Activated CD4-positive, alpha-beta T cell treated with anti-CD3 and anti-CD28 coated beads for 24 hours (primary cell): ENCODE measurements at places on chromosomes 4 and X.

DNA sequence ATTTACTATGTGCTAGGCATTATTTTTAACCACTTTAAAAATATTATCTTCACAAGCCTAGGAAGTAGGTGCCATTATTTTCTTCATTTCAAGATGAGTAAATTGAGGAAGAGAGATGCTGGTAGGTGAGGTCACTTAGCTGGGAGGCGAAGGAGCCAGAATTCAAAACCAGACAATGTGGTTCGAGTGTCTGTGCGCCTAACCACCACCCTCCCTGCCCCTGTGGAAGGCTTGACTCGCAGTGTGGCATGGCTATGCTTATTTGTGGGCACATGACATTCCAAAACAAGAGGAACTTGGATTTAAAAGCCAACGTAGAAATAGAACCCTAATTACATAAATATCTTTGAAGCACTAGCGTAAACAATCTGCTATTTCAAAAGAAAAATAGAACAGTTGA, 226.6 kb upstream of the PITX2 start:
- no peak for DNase-seq

GRCh38 chr4:188008377-188008776, 12.8 kb downstream of the ZFP42 start:
- DNase-seq, result no peak

DNA sequence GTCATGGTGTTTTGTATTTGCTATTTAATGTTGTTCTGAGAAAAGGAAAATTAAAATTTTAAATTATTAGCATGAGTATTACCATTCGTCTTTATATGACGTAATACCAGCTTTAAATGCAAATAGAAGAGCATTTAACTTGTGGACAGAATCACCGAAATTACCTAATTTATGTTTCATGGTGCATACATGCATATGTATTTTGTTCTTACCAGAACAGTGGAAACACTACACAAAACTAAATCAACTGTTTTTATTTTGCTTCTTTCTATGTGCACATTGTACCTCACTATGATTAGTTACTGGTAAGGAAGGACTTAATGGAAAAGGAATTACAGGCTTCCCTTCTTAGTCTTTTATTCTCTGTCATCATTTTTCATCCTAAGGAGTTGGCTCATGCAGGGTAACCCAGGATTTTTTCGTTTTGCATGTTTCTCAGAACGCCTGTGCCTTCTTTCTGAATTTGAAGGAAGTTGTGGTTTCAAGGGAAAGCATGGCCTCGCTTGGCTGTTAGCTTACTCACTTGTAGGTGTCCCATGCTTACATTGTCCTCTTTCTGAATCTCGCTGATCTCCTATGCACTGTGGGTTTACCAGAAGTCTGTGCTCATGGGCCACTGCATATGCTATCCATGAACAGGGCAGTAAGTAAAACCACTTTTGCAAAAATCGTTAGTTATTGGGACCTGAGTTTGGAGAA, 300.0 kb upstream of the PUDP start:
- DNase-seq, result no peak

- DNase-seq, result no peak
Measured at GRCh38 chr4:8315435-8316250, 46.1 kb downstream of the HTRA3 start.

DNA sequence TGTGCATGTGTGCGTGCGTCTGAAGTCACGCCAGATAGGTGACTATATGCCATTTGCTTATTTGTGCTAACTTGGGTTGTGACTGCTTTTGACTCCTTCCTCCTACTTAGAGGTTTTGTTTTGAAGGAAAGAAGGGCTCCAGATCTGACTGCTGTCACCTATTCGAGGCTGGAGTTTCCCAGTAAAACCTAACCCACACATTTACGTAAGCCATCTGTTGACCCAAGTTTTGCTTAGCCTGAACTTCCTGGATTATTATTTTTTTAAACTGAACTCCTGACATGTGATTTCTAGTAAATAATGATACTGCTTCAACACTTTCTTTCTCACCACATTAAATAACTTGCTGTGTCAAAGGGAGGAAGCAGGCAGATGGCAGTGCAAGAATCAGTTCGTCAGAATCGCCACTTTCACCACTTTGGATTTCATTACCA, 41.5 kb downstream of the DTHD1 start:
- DNase-seq, result no peak

DNA sequence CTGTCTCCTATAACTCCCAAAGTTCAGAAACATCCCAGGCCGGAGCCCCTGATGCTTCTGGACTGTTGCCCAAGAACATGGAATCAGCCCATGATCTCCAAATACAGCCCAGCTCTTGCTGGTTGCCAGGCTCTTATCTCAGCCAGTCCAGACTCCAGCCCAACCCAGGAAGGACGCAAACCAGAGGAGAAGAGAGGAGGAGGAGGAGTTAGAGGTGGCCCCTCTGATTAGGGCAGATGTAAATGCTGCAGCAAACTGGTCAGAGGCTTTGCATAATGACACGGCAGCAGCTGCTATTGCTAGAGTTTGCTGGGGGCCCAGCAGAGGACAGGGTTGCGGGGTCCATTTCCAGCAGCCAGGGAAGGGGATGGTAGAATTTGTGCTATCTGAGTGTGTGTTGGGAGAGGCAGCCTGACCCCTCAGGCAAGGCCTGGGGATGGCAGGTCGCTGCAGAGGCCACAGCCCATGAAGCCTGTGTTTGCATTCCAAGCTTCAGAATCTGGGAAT, 4.2 kb upstream of the OTUD5 start:
- DNase-seq, result no peak

GRCh38 chr4:620851-621261, 4.5 kb upstream of the PDE6B start:
- DNase-seq, result no peak

- no peak for DNase-seq
Measured at GRCh38 chr4:153341575-153342090, 2.9 kb upstream of the MND1 start.

DNA sequence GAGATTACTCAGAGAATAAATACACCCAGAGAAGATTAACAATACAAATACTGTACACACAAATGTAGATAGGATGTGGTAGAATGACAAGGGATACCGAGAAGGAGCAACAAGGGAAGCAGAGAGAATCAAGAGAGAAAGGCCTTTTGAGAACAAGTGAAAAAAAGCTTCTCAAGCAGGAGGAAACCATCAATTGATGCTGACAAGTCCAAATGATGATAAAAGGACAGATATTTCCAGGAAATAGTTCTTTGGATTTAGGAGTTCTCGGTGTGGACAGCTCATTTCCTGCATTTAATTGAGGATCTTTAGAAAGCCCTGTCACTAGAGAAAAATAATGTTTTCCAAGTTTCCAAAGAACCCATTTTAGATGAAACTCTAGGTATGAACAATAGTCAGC, 48.1 kb downstream of the NPY5R start:
- DNase-seq, result no peak

DNA sequence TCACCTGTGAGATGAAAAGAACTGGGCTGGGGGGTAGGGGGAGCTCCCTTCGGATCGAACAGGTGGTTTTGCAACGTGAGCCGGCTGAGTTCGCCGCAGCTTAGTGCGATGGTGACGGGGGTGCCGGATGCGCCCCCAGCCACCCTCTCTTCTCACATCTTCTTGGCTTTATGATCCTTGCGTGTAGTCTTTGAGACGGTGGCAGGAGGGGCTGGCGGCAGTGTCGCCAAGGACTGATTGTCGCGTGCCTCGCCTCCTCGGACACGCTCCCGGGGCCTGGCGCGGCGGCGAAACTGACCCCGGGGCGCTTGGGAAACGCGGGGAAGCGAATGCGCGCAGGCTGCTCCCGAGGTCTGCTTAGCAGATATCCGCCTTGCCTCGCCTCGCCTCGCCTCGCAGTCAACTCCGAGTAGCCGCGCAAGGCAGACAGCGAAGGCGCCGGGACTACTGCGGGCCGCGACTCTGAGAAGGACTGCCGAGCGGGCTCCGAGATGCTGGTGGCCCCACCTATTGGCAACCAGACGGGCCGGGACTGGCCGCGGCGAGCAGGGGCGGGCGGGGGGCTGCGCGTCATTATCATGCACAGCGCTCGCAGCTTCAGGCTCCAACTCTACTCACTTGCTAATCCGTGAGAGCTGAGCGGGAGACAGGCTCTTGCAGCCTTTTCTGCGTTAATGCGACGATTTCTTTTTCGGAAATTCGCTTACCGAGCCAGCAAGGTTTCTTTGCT, 1.5 kb downstream of the GRID2 start:
- no peak for DNase-seq

DNA sequence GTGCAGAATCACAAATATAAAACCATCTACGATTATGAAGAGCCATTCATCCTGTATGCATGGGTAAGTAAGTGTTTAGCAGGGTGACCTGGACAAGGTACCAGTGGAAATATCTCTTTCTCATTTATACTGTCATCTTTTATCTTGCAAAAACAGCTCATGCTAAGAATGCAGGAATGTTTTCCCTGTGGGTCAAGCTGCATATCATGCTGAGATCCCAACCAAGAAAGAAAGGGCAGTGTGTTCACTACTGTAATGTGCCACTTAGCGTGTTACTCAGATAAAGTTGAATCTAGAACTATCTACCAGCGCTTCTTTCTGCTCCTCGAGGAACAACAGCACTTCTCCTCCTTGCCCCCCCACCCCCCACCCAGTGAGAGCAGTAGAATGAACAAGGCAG, 212.7 kb upstream of the TBL1X start:
- no peak for DNase-seq

DNA sequence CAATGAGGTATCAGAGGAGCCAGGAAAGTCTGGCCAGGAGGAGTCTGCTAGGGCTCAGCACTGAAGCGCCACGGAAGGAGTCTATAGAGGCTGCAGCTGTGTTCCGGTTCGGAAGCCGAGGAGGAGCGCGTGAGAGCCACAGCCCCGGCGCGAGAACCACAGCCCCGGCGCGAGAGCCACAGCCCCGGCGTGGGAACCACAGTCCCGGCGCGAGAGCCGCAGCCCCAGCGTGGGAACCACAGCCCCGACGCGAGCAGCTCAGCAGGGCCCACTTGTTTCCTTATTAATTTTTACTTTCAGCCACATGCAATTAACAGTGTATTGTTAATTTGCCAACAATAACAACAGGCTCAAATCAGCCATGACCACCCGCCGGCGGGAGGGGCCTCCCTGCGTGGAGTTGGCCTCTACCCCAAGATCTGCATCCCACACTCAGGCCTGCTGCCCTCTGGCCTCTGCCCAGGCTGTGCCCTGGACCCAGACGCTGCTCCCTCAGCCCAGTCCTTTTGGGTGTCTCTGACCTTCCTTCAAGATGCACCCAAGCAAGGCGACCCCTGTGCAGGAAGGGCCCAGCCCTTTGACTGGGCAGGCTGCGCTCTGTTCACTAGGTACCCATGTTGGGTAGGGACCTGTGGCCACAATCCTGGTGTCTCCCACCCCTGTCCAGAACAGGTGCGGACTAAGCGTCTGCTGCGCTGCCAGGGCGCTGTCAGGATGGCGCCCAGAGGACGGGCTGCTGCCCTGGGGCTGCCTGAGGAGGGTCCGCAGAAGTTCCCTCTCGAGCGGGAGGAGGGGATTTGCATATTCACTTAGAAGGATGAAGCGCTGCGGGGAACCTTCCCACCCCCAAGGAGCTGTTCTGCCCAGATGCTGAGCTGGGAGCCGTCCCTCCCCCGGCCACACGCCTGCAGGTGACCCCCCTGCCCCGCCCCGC, 113.8 kb downstream of the ADRA2C start:
- DNase-seq, result no peak

DNA sequence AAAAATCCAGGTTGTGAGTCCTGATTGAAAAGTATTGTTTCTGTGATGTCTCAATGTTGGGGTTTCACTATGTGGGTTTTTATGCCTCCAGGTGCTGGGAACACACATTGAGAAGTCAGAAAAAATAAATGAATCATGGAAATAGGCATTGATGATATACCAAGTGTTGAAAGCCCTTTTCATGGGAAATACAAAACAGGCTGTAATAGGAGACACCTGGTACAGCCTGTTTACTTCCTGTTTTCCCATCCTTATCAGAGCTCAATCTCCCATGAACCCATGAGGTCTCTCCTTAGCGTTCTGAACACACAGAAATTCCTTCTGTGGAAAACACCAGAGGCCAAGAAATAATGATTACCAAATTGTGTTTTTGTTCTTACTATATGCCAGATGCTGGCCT, 106.3 kb upstream of the BOD1L1 start:
- DNase-seq, result no peak

DNA sequence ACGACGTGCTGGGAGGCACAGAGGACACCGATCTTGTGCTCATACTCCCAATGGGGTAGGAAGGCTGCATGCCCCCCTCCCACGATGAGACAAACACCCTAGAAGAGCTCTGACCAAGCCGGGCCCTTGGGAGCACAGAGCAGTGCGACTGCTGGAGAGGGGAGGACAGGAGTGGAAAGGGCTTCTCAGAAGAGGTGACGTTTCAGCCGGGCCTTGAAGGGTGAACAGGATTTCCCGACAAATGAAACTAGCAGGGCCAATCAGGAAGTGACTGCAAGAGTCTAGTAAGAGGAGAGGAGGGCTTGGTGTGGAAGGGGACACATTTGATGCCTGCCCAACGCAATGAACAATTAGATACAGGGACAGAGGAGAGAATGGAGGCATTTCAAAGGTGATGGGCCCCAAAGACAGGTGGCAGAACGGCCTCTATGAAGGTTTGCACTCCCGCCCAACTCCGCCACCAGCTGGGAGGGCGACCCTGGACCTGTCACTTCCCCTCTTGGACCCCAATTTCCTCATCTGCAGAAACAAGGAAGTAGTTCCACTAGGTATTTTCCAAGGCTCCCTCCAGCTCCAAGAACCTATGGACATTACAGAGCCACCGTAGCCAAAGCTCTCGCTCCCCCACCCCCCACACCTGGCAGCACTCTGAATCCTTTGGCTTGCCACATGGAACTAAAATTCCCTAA, 3.9 kb downstream of the HCFC1 start:
- DNase-seq, result no peak

- DNase-seq, result no peak
Measured at GRCh38 chr4:137387924-137388323, 144.4 kb downstream of the PCDH18 start.

- DNase-seq, result no peak
Measured at GRCh38 chrX:81280148-81280547, 78.2 kb downstream of the SH3BGRL start.
